ENCODE measurements at places on chromosomes 16 and 17. TPM values are rescaled to one million over a fixed set of nuclear protein-coding genes. Genes with fewer than 3 reads are reported as not detected.
A peak's percentile ranks its signal among the peaks of the same experiment; 100 is the strongest.

GRCh38 chr17:43641416-43641815 is 20.3 kb downstream of the MEOX1 start:
- DNase-seq, result no peak

DNA sequence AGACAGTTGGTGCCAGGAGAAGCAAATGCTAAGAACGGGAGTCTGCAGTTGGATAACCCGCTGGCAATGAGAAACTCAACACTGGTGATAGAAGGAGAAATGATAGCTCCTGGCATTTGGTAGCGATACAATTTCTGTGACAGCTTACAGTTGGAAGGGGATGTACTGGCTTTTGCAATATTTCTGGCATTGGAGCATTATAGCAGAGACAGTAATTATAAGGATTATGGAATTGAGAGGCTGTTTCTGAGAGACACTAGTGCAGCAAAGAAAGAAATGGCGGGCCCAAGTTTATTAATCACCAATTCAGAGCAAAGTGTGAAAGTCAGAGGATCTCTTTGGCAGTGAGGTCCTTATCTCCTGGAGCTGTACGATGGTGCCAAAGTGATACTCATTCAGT is 16.1 kb upstream of the SDK2 start:
- DNase-seq, result no peak

DNA sequence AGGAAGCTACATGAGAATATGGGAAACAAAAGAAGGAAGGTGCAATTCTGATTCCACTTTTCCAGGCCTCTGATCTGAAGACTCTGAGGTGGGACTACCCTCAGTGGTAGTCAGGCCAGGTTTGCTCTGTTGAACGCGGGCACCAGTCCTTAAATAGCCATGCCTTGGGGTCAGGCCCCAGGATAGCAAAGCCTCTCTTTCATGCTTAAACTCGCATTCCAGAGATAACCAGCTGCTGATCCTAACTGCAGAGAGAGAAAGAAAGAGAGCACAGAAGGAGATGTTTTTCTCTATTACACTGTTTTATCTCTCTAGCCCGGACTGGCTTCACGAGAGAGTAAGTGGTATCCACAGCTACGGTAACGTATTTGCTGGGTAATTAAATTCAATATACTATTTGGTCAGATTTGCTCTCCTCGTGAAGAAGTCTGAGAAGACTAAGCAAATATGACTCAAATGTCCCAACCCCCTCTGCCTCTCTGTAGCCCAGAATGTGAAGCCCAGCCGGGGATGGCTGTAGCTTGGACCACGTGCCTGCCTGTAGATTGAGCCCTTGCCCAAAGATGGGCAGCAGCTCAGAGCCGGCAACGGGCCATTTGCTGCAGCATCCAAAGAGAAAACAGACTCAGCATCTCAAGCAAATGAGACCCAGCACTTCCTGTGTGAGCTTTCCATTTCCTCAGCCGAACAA is 122.2 kb downstream of the SMG6 start:
- DNase-seq, result peak; percentile 67

TPSG1 gene
- total RNA-seq, result not detected

DNA sequence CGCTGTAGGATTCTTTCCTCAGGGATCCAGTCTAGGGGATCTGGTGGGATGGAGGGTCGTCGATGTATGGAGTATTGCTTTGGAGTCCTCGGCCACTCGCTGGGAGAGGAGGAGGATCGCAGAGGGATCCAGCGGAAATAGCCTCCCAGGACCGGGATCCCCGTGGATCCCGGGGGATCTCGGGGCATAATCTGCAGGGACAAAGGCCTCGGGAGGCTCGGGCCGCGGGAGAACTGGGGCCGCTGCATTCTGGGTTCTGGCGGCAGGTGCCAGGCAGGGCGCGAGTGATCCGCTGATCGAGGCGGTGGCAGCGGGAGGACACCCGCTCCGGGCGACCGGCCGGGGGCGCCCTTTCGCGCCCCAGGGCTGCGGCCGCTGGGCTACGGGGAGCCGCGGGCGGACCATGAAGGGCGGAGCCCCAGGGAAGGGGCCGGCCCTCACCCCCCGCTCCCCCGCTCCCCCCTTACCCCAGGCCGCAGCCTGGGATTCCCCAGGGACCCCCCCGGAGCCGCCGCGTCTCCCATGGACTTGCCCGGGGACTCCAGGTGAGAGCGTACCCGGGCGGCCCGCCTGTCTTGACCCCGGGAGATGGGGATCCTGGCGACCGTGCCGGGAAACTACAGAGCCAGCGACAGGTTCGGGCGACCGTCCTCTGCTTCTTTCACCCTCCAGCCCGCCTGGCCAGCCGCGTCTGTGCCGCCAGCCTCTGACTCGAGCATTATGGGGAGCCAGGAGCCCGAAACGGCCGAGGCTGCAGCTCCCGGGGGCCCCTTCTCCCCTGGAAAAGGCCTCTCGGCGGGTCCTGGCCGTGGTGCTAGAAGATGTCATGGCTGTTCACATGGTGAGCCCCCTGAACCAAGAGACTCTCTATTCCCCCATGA is 604 bp downstream of the PRR14 start:
- DNase-seq, result no peak

DNA sequence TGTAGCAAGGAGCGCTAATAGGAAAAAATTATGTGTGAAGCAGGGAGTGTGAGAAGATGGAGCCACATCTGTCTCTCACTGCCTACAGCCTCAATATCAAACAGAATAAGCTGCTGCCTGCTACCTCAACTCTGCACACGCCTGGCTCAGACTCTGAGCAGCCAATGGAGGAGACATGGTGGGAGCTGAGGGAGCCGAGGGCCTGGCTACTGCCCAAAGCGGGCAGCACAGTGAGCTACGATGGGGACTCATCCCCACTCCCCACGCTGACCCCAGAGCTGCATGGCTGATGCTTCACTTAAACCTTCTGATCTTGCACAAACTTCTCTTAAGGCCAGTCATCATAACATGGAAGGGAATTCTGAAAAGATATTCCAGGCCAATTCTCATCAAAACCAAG is 11.1 kb upstream of the FLYWCH2 start:
- no peak for DNase-seq

GRCh38 chr16:72468582-72468981 is 296.6 kb upstream of the PMFBP1 start:
- peak; percentile 5 for DNase-seq

DNA sequence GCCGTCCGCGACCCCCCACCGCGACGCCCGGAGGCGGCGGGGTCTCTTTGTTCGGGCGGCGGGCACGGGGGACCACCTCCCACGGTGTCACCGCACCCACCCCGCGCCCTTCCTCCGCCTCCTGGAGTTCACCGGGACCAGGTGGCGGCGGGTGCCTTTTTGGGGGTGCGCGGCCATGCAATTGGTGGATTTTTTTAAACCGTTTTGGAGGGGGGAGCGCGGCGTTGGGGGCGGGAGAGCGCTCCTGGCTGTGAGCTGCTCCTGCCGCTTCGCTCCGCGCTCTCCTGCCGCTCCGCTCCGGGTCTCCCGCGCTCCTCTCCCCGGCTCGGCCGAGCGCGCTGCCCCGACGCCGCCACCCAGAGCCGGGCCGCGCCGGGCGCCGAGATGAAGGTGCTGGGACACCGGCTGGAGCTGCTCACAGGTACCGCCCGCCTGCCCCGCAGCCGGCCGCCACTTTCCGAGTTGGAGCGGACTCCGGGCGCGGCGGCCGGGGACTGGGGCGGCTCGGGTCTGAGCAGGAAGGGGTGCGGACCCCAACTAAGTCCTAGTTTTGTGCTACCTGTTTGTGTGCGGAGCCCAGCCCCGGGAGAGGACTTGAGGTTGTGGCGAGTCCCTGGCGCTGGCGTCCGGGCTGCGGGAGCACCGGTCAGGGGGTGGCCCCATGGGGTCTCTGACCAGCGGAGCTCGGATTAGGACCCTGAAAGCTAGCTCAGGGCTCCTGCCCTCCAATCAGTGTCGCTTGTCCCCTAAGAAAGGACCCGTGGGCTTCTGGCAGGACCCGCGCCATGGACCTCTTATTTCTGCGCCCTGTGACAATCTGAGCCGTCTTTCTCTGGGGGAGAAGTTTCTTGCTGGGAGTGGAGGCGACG is 35.7 kb upstream of the NDRG4 start:
- no peak for DNase-seq

KCNG4 gene
- not detected for total RNA-seq

CTRB1 gene
- not detected for total RNA-seq

GRCh38 chr17:38747463-38748148 is 530 bp downstream of the PCGF2 start:
- no peak for DNase-seq

DNA sequence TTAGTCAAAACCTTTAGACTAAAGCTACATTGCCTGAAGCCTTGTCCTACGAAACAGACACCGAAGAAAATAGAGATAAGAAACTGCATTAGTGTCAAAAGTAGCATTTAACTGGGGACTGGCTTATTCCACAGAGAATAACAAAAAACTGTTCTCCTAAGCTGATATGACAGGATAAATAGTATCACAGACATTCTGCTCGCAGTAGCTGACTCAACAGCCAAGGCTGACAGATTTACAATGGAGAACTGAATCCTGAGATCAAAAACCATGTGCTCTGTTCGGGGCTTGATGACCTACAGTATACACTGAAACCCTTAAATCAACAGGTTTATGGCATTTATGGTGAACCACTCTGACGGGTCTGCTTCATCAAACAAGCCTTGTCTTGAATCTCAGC is 25.5 kb downstream of the ADAMTS18 start:
- DNase-seq, result peak; percentile 77

DNA sequence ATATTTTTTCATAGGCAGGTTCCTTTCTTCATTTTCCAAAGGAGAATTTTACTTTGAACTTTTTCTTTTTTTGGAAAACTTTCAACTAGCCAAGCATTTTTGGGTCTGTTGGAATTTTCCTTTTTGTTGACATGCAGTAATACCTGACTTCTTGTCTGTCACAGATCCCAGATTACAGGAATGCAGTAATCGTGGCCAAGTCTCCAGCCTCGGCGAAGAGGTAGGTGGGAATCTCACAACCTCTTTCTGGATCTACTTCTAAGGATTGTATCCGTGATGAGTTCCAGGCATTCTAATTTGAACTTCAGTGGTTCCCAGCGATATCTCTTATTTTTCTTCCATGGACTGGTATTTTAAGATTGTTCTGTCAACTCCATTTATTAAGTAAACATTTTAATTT is 31.7 kb downstream of the PRPSAP2 start:
- DNase-seq, result no peak

QPRT gene
- total RNA-seq, result 0.25 TPM

FN3KRP gene
- 16.7 TPM for total RNA-seq

KRTAP4-9 gene
- total RNA-seq, result not detected

HS3ST3A1 gene
- 0.39 TPM for total RNA-seq
